ENCODE measurements at places on chromosomes 5 and 9. TPM values are rescaled to one million over a fixed set of nuclear protein-coding genes. Genes with fewer than 3 reads are reported as not detected.

- no peak for DNase-seq
Observed at GRCh38 chr5:587403-587802, 24.7 kb upstream of the CEP72 start.

DNA sequence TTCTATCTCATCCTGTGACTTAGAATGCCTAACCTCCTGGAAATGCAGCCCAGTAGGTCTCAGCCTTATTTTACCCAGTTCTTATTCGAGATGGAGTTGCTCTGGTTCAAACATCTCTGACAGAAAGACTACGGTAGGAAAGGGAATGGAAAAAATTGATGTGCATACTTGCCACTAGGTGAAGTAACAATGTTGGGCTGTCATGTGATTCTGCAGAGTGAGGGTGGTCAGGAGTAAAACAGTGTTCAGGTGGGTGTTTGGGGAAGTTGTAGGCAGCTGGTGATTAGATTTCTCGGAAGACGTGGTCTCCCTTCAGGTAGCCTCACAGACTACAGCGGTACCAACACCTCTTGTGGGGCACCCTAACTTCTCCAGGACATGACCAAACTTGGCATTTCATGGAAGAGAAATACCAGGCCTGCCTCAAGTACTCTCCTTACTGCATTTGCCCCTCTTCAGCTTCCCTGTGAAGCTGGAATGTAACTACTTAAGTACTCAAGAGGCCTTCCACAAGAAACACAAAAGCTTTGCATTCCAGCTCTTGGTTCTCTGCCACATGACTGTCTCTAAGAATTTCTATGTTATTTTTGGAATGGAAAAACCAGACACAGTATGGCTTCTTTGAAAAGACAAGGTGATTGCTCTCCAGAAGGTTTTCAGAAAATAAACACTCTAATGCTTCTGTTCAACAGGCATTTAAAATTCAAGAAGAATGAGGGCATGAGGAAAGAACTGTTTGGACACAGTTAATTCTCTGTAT lies 17.4 kb upstream of the ENTREP1 start:
- DNase-seq, result no peak

DNA sequence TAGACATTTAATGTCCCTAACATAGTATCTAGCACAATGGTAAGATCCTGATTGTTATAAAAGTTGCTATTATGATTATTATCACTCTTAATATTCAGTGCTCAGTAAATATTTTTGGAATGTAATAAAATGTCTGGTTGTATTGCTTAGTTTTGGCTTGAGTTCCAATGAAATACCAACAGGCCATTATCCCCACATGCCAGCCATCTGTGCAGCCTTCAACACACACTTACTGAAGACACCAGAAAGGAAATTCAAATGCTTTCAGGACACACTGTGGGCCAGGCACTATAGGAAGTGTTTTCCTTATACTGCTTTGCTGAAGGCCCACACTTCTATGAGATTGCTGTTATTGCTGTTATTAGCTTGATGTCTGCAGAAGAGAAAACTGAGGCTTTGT lies 157.5 kb downstream of the TRIM32 start:
- DNase-seq, result no peak

DNA sequence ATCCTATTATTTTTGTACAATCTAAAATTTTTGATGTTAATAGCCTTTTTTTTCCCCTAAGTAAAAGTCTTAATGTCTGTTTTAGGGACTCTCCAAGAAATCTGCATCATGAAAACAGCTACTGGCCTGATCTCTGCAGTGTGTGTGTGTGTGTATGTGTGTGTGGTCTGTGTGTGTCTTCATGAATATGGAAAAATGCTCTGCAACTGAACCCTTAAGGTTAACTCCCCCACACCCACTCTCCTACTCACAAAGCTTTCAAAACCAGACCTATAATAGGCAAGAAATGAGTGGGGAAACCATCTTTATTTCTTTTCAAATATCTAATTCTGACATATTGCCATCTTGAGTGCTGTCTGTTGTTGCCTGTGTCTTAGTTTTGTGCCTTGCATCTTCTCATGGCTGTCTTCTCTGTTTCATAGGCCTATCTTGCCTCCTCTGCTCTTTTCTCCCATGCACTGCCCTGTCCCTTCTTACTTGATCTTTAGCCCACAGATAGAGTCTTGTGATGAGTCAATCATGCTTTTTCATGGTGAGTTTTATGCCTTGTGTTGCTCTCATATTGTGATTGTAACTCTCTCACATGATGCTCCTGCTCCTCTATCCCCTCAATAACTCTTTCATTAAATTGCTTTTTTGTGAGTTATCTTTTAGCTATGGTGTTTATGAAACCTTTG lies 68.3 kb downstream of the CHSY3 start:
- no peak for DNase-seq

- DNase-seq, result no peak
Observed at GRCh38 chr9:106897236-106897635, 34.3 kb downstream of the ZNF462 start.

- DNase-seq, result no peak
Observed at GRCh38 chr5:33891788-33892619, at the start of gene ADAMTS12. Gene ADAMTS12 (minus strand): TSS chr5:33891990. CDS start chr5:33891856, 134 bp downstream.

DNA sequence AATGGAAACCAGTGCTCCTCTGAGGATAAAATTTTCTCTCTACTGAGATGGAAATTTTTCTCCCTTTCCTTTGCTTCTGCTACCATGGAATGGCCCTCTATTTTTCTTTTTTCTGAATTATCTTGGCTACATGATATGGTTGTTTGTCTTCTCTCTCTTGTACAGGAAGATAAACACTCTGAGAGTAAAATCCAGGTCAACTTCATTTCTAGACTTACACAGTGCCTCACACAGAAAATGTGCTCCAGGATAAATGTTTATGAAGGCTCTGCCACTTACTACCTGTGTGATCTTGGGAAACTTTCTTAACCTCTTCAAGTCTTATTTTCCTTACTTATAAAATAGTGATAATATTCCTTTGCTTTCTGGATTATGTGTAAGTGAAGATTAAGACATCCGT lies 153.9 kb downstream of the PRELID2 start:
- no peak for DNase-seq

- no peak for DNase-seq
Observed at GRCh38 chr5:181223729-181224389, 778 bp downstream of the TRIM41 start.

DNA sequence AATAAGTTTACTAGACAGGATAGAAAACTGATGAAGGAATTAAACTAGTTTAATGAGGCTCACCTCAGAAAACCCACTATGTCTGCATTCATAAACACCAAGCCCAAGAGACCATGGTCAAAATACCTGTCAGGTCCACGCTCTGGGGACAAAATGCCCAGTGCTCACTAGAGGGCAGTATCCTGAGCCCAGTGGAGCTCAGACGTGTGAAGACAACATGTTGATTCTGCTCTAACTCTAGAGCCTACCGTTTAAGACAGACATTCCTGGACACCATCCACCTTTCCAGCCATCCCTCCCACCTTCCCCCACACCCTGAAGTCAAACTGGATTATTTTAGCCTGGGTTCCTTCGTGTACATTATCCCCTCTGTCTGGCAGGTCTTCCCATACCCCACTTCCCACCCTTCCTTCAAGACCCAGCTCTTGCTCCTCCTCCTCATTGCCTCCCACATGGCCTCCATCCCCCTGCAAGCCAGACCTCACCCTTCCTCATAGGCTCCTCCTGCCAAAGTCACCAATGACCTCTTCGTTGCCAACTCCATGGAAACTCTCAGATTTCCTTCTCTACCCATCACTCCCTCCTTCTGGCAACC lies 142.3 kb upstream of the FSTL4 start:
- DNase-seq, result peak; percentile 3

DNA sequence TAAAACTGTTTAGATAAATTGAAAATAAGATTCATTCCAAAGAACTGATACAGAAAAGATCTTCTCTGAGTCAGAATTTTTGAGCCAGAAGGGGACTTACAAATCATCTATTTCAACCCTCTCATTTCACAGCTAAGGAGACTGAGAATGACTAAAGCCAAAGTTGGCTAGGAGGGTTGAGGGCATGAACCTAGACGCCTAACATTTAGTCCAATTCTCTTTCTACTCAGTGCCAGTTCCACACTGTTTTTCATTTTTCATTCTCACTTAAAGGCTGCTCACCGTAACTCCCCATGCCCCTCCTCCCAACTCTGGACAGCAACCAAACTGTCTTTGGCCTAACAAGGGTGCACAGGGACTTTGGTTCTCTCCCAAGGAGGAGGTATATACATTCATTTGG lies 364.0 kb downstream of the NDUFS4 start:
- DNase-seq, result no peak

DNA sequence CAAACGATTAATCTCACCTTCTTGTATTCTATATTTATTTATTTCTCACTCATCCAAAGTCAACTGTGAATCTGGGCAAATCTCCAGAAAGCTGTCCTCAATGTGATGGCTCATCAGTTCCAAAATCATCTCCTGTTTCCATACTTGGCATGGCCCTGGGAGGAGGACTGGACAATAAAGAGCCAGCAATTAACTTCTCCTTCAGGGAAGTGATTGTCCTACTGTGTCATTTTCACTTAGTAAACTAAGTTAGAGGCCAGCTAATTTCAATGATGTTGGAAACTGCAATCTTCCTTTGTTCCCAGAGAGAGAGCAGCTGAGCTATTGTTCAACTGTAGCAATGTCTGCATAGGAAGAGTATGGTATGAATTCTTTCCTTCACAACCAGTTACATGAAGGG lies 17.5 kb downstream of the CDH12 start:
- no peak for DNase-seq

GRCh38 chr5:124746916-124747790 lies 714 bp upstream of the ZNF608 start:
- DNase-seq, result no peak

DNA sequence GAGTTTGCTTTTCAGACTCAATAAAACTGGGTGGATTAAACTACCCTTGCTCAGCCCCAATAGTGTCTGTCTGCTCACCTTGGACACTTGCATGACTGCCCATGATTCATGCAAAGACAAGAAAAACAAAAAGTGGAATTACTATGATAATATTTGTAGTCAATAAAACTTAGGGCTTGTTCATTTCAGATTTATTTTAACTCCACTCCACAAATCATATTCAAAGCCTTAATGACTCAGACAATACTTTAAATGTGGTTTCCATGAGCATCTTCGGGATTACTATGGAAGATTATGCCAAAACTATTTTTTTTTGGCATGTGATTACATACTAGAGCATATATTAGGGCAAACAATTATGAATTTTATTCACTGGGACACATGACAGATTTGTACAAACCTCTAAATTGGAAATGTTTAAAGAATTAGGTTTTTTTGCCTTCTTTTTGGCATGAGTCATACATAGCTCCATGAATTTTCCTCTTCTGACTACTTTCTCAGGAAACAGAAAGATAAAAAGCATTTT lies 468.9 kb downstream of the ACTL7B start:
- no peak for DNase-seq

GRCh38 chr5:8906303-8906967 lies 639.4 kb downstream of the SEMA5A start:
- no peak for DNase-seq

GRCh38 chr5:27962198-27962597 lies 923.8 kb upstream of the CDH9 start:
- no peak for DNase-seq

GRCh38 chr5:158286827-158287226 lies 427.9 kb upstream of the CLINT1 start:
- DNase-seq, result no peak

DNA sequence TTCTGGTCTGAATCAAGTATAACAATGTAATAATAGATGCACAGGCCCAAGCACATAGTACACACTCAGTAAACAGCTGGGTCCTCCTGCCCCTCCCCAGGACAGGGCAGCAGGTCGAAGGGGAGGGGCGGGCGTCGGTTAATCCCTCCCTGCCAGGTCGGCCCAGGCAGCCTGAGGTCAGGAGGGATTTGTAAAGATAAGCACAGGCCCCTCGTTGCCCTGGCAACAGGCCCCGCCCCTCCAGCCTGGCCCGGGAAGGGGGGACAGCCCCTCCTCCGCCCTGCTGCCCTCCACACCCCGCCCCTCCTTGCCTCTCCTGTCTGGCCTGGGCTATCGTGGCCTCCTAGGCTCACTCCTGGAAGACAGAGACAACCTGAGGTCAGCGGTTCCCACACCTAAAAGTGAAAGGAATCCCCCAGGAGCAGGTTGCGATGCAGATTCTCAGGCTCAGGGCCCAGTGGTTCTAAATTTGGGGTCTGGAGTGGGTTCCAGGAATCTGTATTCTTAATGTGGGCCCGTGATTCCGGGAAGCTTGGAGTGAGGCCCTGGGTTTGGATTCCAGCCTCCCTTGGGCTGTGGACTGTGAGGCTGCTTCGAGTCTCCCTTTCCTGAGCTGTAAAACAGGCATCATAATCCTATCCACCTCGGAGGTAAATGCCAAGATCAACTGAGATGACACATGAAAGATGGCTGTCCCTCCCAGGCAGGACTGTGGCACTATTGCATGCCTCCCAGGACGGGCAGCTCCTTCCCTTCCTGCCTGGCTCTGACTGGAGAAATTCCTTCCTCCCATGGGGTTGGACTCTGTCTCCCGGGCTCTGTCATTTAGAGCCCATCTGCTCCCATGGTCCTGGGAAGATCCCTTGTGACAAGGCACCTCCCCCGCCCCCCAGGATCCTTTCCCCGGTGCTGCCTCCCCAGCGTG lies 4.4 kb downstream of the CRB2 start:
- DNase-seq, result no peak

DNA sequence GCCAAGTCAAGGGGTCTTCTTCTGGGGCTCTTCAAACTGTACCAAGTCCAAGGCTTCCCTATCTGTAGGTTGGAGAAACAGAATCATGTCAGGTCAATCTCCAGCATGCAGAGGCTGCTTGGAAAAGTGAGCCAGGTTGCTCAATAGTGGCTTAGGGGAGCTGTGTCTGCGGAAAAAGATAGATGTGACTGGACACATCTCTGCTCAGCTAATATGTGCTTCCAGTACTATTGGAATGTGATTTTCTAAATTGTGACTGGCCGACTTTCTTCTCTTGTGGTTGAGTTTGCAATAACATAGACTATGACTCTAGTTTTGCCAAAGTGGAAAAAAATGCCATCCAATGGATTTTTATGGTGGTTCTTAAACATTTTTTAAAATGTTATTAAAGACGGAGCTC lies 136.7 kb downstream of the BOD1 start:
- DNase-seq, result no peak

GRCh38 chr5:122736086-122736845 lies 38.6 kb upstream of the SNX2 start:
- no peak for DNase-seq

DNA sequence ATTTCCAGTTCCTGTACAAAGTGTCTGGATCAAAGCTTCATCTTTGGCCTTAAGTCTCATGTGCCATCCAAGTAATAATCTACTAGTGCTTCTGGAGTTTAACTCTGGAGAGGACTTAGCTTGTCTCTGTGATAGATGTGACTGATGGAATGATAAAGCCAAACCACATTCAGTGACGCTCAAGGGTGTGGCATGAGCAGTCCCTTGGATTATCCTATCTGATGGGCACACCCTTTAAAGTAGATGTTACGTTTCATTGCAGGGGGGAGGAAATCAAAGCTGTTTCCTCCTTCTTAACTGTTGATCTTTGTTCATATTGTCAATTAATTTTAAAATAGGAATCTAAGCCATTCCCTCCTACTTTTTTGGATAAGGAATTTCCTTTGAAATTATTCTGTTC lies 8.5 kb upstream of the EGFLAM start:
- DNase-seq, result no peak

MARVELD2 gene
- 27.3 TPM for polyA plus RNA-seq

HSPA4 gene
- 152 TPM for polyA plus RNA-seq

IL4 gene
- not detected for polyA plus RNA-seq

ZDHHC11B gene
- 4.4 TPM for polyA plus RNA-seq

CNTNAP3 gene
- polyA plus RNA-seq, result 3.8 TPM

GPR150 gene
- polyA plus RNA-seq, result 0.06 TPM

BTNL3 gene
- polyA plus RNA-seq, result 0.11 TPM

GEMIN5 gene
- 21.9 TPM for polyA plus RNA-seq

PRDM12 gene
- polyA plus RNA-seq, result not detected

ATP10B gene
- polyA plus RNA-seq, result 0.26 TPM

RMRP gene
- polyA plus RNA-seq, result not detected

ZNF462 gene
- polyA plus RNA-seq, result 22.0 TPM

SPATA31D4 gene
- not detected for polyA plus RNA-seq
